ENCODE measurements at places on chromosomes 1 and 21.

- DNase-seq: no peak
Observed at GRCh38 chr1:228362141-228362883, 44.3 kb downstream of the TRIM11 start.

DNA sequence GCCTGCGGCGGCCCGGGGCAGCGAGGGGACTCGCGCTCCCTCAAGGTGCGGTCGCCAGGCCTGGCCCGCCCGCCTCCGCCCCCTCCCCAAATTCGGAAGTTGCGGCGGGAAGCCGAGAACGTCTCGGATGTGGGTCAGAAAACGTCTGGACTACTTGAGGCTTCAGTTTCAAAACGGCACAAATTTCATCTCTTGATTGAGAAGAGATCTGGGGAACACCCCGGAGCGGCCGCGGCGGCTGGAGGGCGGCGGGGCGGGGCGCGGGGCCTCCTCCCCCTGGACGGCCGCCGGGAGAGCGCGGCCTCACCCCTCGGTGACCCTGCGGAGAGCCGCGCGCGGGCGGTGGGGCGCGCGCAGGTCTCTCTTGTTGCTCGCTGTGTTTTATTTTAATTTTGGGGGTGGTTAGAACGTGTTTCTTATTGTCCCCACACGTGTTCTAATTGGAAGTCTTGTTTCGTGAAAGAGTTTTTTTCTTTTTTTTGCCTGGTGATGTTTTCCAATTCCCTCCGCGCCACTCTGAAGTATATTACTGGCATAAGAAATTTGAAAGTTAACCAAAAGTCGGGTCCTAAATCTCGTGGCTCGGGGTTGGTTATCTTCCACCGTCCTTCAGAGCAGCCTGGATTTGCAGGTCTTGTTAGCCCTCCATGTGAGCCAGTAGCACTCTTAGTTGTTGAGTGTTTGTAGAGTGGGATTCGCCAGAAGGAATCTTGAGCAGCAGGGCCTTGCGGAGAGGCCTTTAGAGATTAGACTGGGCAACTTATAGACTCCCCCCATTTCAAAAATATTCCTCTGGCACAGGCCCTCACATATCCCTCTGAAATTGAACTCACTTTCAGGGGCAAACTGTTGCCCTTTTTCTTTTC is 749 bp downstream of the PCBP3 start:
- no peak for DNase-seq

- DNase-seq: no peak
Observed at GRCh38 chr1:92968138-92969032, 7.1 kb upstream of the DIPK1A start.

DNA sequence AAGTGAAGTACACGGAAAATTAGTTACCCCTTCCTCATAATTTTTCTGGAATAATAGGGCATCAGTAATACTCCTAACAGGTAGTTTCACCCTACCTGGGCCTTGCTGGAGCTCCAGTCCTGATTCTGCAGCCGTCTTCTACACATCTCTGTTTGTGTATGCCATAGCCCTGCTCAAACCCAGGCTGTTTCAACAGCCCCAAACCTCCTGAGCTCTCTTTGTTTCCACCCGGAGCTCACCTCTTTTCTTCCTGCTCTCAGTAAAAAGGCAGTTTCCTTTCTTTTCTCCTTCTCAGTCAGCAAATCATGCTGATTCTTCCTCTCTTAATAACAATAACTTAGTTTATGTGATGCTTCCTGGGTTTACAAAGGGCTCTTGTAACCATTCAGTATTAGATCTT is 355.1 kb upstream of the RUNX1 start:
- no peak for DNase-seq

DNA sequence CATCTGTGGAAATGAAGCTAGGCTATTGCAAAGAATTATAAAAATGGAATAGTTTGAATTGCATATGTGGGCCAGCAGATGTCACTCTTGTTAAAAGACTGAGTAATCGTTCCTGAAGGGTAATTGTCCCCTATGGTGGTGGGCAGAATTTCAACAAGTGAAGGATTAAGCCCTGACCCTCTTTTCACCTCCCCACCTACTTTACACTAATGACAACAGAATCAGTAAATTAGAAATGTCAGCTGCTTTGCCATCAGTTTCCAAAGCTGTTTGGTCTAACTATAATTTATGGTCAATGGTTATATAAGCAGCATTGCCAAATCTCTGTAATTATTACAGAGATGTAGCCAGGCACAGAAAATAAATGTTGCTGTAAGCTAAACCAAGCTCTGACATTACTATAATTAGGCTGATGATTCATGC is 898.6 kb downstream of the AMY1C start:
- no peak for DNase-seq

GRCh38 chr1:6499296-6499695 is 7.8 kb upstream of the PLEKHG5 start:
- DNase-seq: no peak

GRCh38 chr1:23200883-23201282 is 16.4 kb downstream of the HTR1D start:
- no peak for DNase-seq

All from H9 (cell line).